H7 (cell line): ENCODE measurements at places on chromosomes 1 and 21. TPM values are rescaled to one million over a fixed set of nuclear protein-coding genes. Genes with fewer than 3 reads are reported as not detected.

The KRTAP19-1 gene
- total RNA-seq: not detected in 2 replicates

The PDE9A gene
- 24.2 and 37.9 TPM in 2 replicates for total RNA-seq

The OR2T11 gene
- not detected in 2 replicates for total RNA-seq

The GBP1 gene
- total RNA-seq: not detected in 2 replicates

The ALX3 gene
- total RNA-seq: 0.35 TPM in 1 of 2 replicates, not detected in the other

The TNN gene
- total RNA-seq: 0.31 and 0.41 TPM in 2 replicates

The DIO1 gene
- total RNA-seq: 0.41 TPM in 1 of 2 replicates, not detected in the other

The RIIAD1 gene
- total RNA-seq: not detected in 2 replicates

The TMPRSS2 gene
- total RNA-seq: 2.6 and 3.0 TPM in 2 replicates

The ARHGAP29 gene
- 5.4 and 5.6 TPM in 2 replicates for total RNA-seq

The CR1 gene
- total RNA-seq: 0.07 TPM in 2 replicates

The HOOK1 gene
- total RNA-seq: 9.1 and 20.7 TPM in 2 replicates

The SH2D5 gene
- total RNA-seq: 8.3 and 9.0 TPM in 2 replicates

The OR2T33 gene
- total RNA-seq: not detected in 2 replicates

The ASCL5 gene
- total RNA-seq: 0.30 TPM in 1 of 2 replicates, not detected in the other

- DNase-seq: no peak
Measured at GRCh38 chr1:40003156-40004093, 37.1 kb upstream of the CAP1 start.

- no peak for DNase-seq
Measured at GRCh38 chr21:33455686-33456446, 23.9 kb downstream of the TMEM50B start.

GRCh38 chr1:59332983-59333382 is 36.1 kb downstream of the FGGY start:
- no peak for DNase-seq

- DNase-seq: no peak
Measured at GRCh38 chr1:234148816-234149215, 224.4 kb upstream of the COA6 start.

DNA sequence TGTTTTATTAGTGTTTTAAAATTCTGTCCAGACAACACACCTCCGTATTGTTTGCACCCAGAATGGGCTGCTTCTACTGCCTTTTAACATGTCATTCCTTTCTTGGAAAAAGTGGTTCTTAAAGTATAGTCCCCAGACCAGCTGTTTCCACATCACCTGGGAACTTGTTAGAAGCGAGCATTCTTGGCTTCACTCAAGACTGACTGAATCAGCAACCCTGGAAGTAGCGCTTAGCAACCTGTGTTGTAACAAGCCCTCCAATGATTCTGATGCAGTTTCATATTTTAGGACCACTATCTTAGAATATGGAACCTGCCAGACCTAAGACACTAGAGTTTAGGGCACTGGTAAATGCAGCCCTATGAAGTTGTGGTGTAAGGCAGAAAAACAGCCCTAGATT is 6.0 kb upstream of the PPIE start:
- no peak for DNase-seq

- peak; percentile 37 for DNase-seq
Measured at GRCh38 chr21:46545363-46545762, 59.5 kb downstream of the S100B start.

DNA sequence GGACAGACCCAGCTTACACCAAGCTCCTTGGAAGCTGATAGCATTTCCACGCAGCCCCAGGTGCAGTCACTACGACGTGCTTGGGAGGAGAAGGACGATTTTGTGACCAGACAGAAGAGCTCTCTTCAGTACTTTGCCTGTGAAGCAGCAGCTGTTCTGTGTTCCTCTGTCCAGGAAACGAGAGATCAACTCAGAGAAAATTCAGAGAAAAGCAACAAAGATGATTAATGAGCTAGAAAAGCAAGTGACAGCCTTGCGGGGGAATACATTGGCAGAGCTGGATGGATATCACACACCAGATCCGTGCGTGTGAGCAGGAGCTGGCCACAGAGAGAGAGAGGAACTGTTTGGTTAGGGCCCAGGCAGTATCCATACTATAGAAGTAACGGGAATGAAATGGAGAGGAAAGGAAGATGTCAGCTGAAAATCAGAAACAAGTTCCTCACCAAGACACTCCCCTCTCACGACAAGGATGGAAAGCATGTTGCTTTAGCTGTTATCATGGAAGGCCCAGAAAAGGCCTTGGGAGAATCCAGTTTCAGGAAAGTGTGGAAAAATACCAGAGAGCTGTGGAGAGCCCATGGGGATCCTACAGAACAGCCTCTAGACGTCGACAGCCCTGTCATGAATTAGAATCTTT is 106.2 kb downstream of the TOMM20 start:
- DNase-seq: no peak

- DNase-seq: peak; percentile 85
Measured at GRCh38 chr1:20640183-20640597, 6.9 kb downstream of the PINK1 start.

GRCh38 chr1:247386217-247386616 is 29.8 kb upstream of the NLRP3 start:
- no peak for DNase-seq

- DNase-seq: no peak
Measured at GRCh38 chr1:100246738-100247137, 2.9 kb downstream of the DBT start.

DNA sequence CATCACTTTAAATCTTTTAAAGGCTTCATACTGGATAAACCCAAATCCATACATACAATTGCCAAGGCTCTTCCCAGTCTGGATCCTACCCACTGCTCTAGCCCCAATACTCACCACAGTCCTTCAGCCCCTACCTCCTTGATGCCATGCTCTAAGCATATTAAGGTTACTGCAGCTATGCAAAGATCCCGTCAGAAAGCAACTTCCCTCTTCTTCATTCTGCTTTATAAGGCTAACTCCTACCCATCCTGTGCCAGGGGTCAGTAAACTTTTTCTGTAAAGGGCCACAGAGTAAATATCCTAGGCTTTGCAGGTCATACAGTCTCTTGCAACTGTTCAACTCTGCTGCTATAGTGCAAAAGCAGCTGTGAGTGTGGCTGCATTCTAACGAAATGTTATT is 34.3 kb upstream of the MTF1 start:
- DNase-seq: no peak

GRCh38 chr1:2378441-2378851 is 12.9 kb downstream of the MORN1 start:
- DNase-seq: no peak

DNA sequence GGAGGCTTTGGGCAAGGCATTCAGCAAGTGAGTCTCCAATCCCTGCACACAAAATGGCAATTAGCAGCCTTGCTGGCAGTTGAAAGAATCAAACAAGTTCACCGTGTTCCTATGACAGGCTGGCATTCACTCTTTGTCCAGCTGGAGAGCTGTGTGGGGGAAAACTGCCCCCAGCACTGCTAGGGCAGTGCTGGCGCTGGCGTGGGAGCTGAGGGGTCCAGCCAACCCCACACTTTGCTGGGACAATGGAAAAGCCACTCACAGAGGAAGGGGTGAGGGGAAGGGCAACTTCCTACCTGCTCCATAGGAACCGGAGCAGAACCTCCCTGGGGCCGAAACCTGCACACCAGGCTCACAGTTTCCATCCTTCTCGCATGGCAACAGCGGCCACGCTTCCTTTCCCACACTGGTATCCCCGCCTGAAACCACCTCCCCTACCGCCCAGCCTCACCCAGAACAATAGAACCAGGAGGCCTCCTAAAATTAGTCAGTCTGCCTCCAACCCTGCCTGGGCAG is 26.7 kb upstream of the KCNN3 start:
- no peak for DNase-seq

GRCh38 chr1:92495392-92496063 is 8.8 kb upstream of the GFI1 start:
- DNase-seq: no peak

DNA sequence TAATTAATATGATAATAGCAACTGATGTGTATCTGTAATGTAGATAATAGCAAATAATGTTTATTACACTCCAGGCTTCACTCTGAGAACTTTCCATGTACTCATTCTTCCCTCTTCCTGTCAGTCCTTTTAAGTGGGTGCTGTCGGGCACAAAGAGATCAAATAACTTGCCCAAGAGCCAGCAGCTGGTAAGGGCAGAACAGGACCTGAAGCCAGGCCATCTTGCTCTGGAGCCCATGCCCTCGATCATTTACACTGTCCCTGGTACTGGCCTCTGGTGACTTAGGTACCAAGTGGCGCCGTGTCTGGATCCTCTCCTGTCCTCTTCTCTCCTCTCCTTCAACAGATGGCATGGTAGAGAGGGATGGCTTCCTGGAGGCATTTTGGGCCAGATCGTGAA is 97.2 kb downstream of the VPS13D start:
- no peak for DNase-seq

DNA sequence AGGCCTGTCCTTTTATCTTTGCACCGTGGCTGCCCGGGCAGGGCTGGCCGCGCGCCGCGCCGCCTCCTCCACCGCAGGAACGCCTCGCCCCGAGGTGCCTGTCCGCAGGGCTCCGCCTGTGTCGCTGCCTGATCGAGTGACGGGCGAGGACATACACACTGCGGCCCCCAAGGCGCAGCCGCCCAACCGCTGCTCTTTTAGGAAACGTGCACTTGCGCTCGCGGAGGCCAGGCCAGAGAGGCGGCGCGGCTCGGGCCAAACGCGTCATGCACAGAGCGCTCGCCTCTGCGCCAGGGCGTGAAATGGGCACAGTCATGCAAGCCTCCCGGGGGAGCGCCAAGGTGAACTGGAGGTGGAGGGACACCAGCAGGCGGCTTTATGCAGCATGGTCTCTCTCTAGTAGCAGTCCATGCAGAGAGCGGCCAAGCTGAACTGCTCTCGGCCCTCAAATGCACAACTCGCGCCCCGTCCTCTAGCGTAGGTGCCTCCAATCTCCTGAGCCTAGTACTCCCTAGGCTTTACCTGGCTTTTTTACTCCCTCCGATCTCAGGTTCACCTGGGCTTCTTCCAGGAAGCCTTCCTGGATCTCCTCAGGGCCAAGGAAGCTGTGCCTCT is 12.9 kb downstream of the TRABD2B start:
- DNase-seq: peak; percentile 84

- no peak for DNase-seq
Measured at GRCh38 chr1:38777464-38777957, 82.1 kb downstream of the RRAGC start.

DNA sequence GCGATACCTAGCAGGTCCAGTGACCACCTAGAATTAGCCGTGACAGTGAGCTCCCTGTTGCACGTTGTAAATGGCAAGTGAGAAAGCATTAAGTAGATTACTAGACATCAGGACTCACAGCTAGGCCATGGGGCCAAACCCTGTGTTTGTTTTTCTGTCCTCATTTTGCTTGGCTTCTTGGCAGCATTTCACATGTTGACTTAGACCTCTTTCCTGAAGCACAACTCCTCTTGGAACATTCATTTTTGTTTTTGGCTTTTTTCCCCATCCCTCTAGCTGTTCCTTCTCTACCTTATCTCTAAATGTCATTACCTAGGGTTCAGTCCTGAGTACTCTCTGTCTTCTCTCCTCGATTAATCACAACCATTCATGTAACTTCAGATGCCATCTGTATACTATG is 16.9 kb upstream of the PTPN14 start:
- DNase-seq: no peak

- no peak for DNase-seq
Measured at GRCh38 chr1:227709451-227709850, 25.7 kb downstream of the JMJD4 start.

- no peak for DNase-seq
Measured at GRCh38 chr1:3275471-3276340, 178.8 kb upstream of the ARHGEF16 start.

GRCh38 chr1:30817077-30817438 is 59.5 kb upstream of the LAPTM5 start:
- DNase-seq: no peak

- no peak for DNase-seq
Measured at GRCh38 chr1:163875927-163876320, 554.2 kb downstream of the NUF2 start.

GRCh38 chr1:189775343-189775742 is 702.3 kb downstream of the BRINP3 start:
- DNase-seq: no peak

DNA sequence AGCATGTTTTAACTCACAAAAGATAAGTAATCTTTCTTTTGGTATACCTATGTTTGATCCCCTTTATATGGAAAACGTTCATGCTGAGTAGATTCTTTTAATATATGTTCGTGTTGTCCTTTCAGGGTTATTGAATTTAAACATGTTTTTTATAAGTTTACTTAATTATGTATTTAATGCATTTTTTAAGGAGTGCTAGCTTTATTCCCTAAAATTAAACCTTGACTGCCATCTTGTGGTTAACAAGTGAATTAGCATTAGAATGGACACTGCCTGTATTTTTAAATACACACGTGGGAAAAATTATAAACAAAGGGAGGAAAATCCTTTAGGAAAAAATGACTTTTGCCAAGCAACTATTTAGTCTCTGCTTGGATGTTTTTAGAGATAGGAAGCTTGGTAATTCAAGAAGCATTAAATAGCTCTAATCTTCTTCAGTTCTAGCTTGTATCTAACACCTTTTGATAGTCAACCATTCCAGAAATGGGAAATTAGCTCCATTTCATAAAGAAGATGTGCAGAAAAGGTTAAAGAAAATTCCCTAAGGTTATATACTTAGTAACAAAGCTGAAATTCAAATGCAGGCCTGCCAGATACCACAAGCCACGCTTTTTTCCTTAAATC is 43.0 kb downstream of the UBE2U start:
- DNase-seq: no peak

- peak; percentile 99 for DNase-seq
Measured at GRCh38 chr21:33025489-33026442, at the start of gene OLIG2. TSS of gene OLIG2 (plus strand) at chr21:33025935. CDS start at chr21:33026863, 928 bp downstream.

DNA sequence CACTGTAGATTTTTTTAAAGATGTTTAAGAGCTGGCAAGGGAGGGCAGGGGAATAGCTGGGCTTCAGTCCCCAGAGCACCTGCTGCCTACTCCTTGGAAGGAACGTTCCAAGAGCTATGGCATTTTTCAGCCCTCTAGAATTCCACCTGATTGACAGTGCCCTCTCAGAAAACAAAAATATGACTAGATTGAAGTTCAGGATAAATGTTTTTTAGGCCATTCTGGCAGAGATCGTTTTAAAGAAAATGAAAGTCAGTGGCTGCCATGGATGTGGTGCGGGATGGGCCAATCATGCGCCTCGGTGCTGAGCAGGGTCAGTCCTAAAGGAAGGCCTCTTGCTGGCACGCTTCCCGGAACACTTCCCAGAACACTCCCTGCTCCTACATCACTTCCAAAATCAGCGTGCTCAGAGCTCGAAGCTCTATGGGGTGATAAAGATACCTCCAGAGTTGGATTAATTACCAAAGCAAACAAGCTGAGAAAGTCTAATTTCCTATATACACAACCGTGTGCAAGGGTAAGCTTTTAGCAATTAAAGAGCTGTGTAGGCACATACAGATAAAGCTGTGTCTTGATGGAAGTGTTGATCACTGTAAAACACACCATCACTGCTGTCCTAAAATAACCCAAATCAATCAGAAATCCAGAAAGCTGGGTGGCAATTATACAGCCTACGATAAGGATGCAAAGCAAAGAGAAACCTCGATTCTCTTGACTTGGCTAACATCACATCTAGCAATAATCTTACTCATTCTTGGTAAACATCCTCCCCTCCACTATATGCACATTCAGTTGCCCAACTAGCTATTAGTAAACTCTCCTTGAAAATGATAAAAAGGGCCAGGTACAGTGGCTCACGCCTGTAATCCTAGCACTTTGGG is 34.6 kb downstream of the TGFBR3 start:
- no peak for DNase-seq
